Right hindlimb (tissue), 1 donor: ENCODE measurements at places on chromosomes 7 and 10.

- no peak for DNase-seq
These were observed 63.7 kb downstream of the LARP4B start for GRCh38 chr10:867807-868206.

GRCh38 chr7:41038211-41038610 is 664.7 kb downstream of the INHBA start:
- DNase-seq: peak; percentile 40

DNA sequence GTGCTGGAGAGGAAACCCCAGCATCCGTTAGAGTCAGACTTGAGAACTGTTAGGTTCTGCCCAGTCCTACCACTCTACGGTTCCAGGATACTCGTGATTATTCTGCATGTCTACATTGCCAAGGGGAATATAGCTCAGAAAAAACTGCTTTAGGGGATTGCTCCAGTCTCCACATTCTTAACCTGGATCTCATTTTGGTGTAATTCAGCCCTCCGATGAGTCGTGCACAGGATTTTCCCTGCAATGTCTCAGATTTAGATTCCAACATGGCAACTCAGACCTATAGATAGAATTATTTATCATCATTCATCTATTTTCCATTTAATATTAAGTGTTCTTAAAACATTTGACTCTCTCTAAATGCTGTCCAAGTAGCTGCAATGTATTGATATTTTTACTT is 121.1 kb upstream of the ZEB1 start:
- no peak for DNase-seq

DNA sequence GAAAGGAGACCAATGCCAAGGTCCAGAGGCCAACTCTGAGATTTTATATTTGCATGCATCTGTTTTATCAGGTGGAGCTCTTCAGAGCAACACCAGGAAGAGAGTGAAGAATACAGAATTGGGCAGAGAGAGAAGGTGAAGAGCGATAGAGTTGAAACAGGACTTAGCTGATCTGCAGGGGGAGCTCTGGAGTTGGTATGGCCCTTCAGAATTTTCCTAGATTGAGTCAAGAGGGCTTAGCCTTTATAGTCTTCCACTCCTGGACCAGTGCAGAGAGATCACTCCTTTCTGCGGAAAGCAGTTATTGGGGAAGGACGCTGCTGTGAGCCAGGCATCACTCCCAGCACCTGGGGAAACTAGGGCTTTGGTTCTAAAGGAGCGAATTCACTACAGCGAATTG is 105.0 kb upstream of the DGKB start:
- no peak for DNase-seq

GRCh38 chr10:73824146-73824725 is 12.8 kb upstream of the NDST2 start:
- DNase-seq: no peak

DNA sequence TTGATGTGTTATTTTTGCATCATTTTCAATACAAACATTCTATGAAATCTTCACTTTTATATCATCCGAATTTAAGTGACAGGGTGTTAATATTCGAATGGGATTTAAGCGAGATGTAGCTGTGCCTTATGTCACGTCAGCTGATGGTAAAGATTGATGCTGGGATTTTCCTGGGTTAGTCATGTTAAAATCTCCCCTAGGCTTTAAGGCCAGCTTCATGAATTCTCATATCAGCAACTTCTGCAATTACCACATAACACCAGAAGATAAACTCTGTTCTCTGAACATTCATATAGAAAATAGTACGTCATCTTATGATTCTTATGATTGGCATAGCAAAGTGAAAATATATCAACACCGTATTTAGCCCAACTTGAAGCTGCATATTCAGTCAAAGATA is 669.2 kb downstream of the PCDH15 start:
- DNase-seq: no peak

DNA sequence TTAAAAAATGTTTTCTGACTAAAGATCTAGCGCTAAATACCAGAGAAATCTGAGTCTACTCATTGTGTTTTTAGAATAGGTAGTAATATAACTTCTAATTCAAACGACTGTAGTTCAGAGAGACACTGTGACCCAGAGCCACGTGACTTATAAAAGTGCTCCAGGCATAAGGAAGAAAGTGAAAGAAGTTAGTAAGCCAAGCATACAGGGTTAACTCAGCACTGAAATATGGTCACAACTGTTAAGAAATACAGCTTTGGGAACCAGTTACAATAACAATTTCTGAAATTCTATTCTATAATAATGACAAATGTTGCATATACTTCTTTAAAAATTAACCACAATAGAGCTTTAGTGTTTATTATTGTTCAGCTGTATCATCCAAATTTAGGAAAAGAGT is 119.1 kb downstream of the TFEC start:
- no peak for DNase-seq

- DNase-seq: no peak
These were observed 3.4 kb downstream of the EVX1 start for GRCh38 chr7:27245798-27246691.

- DNase-seq: peak; percentile 26
These were observed 126.8 kb downstream of the ADRA2A start for GRCh38 chr10:111203615-111204014.

DNA sequence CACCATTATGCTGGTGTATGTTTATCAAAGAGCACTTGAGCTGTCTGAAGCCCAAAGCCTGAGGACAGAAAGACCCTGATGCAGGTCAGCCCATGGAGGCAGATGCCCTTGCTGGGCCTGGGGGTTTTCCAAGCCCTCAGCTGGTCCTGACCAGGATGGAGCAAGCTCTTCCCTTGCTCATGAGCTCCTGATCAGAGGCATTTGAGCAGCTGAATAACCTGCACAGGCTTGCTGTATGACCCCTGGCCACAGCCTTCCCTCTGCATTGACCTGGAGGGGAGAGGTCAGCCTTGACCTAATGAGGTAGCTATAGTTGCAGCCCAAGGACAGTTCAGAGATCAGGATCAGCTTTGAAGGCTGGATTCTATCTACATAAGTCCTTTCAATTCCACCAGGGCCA is 13.0 kb downstream of the AQP1 start:
- no peak for DNase-seq

DNA sequence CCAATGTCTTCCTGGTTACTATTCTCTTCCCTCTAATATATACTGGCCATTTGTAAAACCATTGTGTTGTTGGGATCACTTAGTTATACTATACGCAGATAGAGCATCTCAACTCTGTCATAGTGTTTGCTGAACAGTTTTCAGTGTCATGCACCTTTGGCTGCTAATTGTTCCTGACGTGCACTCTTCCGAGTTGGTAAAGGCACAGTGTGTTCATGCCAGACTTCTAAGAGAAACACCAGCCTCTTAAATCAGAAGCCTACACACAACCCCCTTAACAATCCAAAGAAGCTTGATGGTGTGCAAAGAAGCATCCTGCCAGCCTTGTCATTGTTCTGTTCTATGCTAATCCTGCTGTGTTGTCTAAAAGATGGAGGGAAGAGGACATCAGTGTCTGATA is 131.1 kb downstream of the MAPK8 start:
- DNase-seq: no peak

DNA sequence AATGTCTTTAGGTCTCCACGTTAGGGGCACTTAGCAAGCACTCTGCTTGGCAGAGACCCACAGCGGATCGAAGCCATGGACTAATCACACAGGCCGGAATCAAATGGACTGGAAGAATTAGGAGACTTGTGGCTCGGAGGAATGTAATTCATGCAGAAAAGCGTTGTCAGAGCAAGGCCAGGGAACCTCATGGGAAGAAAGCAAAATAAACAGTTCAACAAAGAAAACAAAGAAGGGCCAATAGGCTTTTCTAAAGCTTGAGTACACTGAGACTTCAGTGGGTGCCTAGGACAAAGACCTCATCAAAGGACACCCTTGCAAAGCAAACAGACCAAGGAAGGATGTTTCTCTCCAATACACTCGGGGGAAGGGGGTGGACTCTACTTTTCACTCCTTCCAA is 171.1 kb downstream of the GLI3 start:
- no peak for DNase-seq

DNA sequence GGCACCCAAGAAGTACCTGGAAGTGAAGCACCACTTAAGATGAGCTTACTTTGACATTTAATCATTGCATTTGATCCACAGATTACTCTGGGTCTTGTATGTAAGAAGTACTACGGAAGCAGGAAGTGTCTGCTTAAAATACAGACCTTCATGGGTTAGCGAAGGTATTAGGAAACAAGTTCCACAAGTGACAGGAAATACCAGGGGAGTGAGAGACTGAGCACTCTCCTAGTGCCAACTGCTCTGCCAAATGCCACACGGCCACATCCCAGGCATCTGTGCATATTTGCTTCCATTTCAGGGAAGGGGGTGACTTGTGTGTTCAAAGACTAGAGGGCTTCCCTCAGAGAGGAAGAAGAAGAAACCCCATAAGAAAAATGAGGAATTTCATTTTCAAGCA is 57.2 kb upstream of the ANK3 start:
- no peak for DNase-seq

DNA sequence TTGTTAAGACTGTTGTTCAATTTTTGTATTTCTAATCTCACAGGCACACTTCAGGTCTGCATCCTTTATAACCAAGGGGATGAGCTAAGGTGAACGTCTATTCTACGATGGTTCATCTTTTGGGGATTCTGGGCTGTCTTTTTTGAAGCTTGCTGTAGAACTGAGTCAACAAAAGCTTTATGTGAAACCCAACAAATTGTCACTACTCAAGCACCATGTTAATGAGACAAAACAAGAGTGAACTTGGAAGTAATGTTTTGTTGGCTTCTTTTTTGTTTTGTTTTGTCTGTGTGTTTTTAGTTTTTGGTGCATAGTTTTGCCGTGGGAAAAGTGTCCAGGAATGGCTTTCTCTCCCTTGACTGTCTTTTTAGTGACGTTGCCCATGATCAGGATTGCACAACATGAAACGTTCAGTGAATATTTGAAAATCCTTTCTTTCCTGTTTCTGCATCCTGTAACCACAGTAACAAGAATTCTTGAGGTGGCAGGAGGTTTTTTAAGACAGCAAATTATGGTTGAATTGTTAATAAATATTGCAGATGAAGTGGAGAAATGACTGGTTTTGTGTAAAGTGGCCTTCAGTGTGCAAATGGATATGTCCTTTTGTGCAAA is 65.6 kb downstream of the WIPF3 start:
- no peak for DNase-seq

GRCh38 chr7:102082693-102083368 is 203.8 kb upstream of the SH2B2 start:
- DNase-seq: no peak

GRCh38 chr10:133327651-133328357 is 8.9 kb downstream of the CALY start:
- DNase-seq: peak; percentile 23

GRCh38 chr10:68697106-68697505 is 23.9 kb upstream of the CCAR1 start:
- DNase-seq: no peak

DNA sequence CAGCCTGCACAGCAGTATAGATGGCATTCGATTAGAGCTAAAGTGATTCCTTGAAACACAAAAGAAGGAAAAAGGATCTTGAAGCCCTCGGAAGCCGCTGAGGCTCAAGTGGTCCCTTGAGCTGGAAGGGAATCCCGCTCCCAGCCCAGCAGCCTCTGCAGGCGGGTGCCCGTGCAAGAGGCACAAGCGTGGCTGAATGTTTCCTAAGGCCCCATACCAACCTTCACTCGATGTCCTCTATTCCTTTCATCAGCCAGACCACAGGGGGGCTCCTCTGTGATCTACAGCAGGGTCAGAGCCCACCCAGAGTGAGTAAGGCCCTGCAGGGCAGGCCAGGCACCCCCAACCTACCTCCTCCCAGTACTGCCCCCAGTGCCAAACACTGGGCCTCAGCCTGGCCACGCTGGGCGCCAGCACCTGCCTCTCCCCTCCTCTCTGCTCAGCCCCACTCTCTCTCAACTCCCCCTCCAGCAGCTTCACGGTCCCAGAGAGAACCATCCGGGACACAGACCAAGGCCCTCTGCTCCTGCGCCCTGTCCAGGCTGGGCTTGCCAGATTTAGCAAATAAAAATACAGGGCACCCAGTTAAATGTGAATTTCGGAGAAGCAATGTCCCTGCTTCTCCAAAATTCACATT is 30.5 kb downstream of the EBF3 start:
- DNase-seq: no peak

- no peak for DNase-seq
These were observed 336.8 kb downstream of the TFEC start for GRCh38 chr7:115693779-115694178.

DNA sequence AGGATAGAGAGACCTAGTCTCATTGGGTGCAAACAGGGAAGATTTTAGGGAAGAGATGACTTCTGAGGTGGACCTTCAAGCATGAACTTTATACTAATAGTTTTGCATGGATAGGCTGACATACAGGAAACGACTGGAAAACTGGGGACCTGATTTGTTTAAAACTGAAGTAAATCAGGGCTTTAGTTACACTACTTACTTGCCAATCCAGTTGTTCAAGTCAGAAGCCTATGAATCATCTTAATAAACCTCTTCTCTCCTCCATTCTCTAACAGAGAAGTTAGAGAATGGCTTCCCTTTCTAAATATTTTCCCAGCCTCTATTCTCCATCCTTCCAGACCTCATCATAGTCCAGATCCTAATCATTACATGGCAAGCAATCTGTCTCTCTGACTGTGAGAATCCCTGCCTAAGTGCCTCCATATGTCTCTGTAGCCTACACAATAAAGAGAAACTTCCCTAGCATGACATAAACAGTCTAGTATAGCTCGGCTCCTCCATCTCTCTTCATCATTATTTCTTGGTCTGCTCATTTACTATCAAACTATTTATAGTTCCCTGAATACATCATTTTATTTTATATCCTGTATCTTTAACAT is 55.8 kb downstream of the PRKG1 start:
- no peak for DNase-seq

GRCh38 chr7:157445246-157445955 is 108.6 kb downstream of the DNAJB6 start:
- no peak for DNase-seq

- DNase-seq: no peak
These were observed 669.1 kb upstream of the NRP1 start for GRCh38 chr10:34003561-34003960.

DNA sequence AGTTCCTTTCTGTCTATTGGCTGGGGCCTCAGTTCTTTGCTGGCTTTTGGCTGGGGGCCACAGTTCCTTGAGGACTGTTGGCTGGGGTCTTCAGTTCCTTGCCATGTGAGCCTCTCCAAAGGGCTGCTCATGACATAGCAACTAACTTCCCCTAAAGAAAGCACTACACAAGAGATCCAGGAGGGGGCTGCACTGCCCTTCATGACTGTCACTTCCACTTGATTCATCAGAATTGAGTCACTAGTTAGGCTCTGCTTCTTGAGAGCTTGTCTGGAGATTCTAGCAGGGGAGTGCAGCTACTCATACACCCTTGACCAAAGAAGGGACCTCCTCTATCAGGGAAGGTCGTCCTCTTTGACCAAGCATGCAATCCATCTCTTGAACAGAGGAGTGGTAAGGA is 38.0 kb upstream of the MKX start:
- no peak for DNase-seq
